AG08395 (cell line): ENCODE measurements at places on chromosomes 11 and 22.

DNA sequence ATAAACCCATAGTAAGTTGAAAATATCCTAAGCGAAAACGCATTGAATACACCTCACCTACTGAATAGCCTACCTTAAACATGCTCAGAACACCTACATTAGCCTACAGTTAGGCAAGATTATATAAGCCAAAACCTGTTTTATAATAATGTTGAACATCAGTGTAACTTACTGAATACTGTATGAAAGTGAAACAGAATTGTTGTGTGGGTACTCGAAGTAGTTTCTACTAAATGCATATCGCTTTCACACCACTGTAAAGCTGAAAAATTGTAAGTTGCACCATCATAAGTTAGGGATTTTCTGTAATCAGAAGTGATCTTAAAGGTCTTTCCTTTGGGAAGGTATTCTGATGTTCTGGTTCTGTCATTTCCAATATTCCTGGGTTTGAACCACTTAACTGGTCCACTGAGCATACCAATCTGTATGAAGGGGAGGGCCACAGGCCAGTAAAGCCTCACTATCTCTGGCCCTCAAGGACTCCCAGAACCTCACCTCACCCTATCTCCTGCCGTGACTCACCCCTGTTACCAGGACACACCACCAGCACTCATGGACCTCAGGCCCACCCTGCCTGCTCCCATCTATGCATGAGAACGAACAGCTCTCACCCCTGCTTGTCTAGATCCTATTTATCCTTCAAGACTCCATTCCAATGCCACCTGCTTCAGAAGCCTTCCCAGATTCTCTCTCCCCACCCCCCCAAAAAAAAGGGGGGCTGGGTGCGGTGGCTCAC, 70.0 kb downstream of the NAT10 start:
- DNase-seq: no peak

- DNase-seq: peak; percentile 91
Observed at GRCh38 chr11:68436985-68437926, 23.3 kb upstream of the PPP6R3 start.

- no peak for DNase-seq
Observed at GRCh38 chr11:134905517-134905916, 493.5 kb upstream of the B3GAT1 start.

DNA sequence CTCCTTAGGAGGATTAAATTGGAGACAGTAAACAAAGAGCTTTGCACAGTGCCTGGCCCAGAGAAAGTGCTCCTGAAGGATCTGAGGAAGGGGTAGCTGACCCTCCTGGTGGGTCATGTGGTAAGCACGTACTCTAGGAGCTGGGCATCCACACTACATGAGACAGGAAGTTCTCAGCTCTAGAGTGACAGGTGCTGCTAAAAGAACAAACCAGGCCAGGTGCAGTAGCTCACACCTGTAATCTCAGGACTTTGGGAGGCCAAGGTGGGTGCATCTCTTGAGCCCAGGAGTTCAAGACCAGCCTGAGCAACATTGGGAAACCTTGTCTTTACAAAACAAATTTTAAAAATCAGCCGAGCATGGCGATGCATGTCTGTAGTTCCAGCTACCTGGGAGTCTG, 13.1 kb downstream of the SLC43A1 start:
- no peak for DNase-seq

DNA sequence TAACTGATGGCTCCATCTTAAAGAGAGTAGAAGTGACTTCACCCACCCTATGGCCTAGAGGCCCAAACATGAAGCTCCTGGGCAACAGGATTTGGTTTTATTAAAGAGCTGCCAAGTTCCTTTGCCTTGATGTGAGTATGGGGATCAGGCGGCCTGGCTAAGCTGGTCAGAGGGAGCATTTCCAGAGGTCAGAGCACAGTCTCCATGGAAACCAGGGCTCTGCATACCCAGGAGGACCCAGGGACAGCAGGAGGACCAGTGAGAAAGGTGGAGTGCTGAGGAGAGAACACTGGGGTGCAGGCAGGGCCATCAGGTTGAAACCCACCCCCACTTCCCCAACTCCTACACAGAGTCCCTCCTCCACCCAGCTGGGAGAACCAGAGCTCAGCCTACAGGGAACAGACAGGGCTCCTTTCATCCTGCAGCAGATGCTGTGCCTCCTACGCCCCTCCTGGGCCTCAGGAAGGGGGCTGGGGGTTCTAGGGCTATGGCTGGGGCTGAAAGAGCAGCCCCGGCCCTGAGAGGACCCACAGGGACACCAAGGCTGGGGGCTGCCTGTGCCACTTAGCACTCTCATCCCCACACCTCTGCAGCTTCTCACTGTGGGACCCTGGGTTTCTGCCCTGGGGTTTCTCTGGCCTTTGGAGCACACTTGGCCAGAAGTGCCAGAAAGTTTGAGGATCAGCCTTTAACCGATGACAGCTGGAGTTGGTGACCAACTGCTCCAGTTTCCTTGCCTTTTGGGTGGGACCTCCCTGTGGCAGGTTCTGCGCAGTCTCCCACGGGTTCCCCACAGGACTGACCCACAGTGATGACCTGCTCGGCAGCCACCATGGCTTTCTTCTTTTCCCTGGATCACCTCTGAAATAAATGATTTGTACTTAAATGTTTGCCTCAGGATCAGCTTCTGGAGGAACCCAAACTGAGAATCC, 13.8 kb upstream of the P2RY6 start:
- no peak for DNase-seq

GRCh38 chr22:19641254-19641982, 72.9 kb upstream of the SEPTIN5 start:
- no peak for DNase-seq

DNA sequence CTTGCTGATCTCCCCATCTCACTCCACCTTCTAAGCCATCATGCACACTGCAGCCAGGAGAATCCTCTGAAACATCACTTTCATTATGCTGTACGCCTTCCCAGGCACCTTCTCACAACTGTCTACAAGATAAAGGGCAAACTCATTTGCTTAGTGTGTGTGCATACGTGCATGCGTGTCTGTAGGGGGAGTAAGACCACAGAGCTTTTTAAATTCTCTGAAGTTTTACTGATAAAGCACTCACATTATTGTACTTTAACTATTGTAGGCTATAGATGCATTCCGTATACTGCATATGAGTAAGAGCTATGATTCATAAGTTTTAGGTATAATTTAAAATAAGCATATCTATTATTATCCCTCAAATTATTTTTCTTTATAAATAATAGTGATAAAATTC, 15.3 kb upstream of the ANKK1 start:
- no peak for DNase-seq

GRCh38 chr11:106925245-106925644, 93.0 kb downstream of the GUCY1A2 start:
- DNase-seq: peak; percentile 2

DNA sequence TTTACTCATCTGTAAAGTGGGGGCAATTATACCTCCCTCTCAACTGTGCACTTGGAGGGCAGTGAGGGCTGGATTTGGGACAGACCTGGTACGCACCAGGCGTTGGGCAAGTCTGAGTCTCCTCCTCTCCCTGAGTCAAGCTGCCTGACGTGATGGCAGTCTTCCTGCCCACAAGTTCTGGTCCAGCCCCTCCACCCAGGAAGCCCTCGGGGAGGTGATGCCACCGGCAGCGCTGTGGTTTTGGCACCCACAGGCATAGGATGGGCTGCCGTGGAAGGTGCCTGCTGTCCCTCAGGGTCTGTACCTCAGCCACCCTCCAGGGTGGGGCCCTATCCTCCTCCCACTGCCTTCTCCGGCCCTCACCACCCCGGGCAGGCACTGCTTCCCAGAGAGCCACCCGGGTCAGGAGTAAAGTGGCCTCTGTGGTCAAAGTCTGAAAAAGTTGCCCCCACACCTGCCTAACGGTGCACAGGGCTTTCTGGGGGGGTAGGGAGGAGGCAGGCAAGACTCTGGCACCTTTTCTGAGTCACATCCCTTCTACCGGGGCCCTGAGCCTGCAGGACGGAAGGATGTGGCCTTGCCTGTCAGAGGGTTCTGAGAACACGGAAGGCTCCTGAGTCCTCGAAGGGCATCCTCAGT, 6.5 kb upstream of the APOBEC3H start:
- DNase-seq: no peak

GRCh38 chr11:27864611-27865010, 164.4 kb upstream of the BDNF start:
- no peak for DNase-seq

GRCh38 chr22:37661160-37661924, 2.8 kb downstream of the PDXP start:
- DNase-seq: peak; percentile 61

DNA sequence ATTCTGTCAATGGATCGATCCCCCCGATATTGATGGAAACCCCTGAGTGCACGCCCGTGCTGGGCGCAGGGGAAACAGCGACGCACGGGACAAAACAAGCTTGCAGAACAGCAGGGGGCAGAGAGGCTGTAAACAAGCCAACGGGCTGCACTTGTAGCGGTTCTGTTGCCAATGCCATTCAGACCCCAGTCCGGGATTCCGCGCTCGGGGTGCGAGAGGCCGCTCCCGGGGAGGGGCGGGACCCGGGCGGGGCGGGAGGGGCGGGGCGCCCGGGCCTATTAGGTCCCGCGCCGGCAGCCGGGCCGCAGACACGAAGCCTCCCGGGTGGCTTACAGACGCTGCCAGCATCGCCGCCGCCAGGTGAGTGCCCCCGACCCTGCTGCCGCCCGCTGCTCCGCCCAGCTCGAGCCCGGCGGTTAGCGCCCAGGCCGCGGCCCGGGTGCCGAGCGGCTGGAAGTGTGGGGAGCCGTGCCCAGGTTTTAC, at the start of gene BIK:
BIK (plus strand) TSS at position 307 of the 483 bp plus-strand sequence. CDS start 13,273 bp downstream, outside the sequence.
- DNase-seq: peak; percentile 38

GRCh38 chr11:74702383-74703007, 28.7 kb downstream of the CHRDL2 start:
- peak; percentile 84 for DNase-seq

DNA sequence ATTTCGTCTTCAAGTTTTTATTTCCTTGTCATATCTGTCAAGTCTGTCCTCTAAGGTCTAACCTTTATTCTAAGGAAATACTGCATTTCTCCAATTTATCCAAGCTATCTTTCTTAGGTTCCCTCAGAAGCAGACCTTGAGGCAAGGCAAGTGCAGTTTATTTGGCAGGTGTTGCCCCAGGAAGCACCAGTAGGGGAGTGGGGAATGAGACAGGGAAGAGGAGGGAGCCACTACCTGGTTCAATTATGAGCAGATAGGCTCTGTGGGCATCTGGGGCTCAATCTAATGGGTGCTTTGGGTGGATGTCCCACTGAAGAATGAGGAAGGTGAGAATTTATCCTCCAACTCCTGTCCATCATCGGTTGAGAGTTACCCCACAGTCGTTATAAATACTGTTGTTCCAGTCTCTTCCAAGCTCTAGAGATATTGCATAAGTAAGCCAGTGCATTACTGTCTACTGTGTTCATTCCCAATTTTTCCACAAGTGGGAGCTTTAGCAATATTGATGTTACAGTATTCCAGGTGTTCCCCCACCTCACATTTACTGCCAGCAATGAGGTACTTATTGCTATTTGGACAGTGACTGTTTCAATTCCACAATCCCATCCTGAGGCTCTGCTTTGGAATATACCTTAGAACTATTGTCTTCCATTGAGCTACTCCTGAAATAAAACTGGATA, 154.9 kb upstream of the CEP126 start:
- DNase-seq: peak; percentile 8

DNA sequence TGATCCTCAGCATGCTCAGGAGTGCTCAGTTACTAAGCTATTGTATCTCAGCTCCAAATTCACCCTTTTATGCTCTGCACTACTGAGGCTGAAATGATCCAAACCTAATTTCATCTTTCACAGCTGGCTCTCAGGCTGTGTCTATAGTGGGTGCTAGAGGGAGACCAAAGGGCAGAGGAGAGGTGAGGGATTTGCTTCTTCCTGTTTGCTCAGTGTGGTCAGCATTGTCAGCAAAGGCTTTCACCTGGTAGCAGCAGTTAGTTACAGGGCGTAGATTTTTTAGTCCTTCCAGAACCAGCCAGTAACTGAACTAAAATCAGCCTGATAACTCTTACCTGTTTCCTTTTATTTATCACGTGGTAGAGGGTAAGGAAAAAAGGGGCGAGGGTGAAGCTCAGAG, 33.2 kb downstream of the XRCC6 start:
- no peak for DNase-seq

DNA sequence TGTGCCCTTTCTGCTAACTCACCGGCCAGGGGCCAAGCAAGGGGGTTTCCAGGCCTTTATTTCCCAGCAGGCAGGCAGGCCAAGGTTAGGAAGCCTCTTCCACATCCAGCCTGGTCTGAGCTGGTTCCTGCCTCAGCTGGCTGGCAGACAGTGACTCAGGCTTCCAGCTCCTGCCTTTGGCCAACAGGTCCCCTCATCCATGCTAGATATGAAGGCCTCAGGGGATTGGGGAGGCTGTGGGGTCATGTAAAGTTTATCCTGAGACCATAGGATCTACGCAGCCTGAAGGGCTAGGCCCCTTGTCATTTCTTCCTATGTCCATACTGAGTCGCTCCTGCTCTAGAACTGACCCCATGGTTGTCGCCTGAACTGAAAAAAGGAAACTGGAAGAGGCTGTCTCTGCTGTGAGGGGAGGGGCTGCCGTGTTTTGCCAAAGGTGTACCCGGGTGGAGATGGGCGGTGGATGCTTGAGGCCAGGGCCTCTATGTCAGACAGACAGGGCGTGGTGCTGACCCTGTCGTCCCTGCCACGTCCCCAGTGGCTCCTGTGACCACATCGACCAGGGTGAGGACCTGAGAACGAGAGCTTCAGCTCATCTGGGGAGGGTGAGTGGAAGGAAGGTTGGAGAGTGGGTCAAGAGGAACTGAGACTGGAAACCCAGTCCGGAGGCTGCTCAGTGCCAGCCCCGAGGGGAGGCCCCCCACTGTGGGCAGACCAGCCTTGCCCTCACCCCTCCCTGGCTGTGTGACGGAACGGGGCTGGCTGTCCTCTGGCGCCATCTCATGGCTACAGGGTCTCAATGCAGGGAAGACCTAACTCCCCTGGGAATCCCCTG, 17.0 kb downstream of the P2RY6 start:
- peak; percentile 88 for DNase-seq

GRCh38 chr11:69566001-69566400, 75.0 kb upstream of the CCND1 start:
- DNase-seq: no peak

DNA sequence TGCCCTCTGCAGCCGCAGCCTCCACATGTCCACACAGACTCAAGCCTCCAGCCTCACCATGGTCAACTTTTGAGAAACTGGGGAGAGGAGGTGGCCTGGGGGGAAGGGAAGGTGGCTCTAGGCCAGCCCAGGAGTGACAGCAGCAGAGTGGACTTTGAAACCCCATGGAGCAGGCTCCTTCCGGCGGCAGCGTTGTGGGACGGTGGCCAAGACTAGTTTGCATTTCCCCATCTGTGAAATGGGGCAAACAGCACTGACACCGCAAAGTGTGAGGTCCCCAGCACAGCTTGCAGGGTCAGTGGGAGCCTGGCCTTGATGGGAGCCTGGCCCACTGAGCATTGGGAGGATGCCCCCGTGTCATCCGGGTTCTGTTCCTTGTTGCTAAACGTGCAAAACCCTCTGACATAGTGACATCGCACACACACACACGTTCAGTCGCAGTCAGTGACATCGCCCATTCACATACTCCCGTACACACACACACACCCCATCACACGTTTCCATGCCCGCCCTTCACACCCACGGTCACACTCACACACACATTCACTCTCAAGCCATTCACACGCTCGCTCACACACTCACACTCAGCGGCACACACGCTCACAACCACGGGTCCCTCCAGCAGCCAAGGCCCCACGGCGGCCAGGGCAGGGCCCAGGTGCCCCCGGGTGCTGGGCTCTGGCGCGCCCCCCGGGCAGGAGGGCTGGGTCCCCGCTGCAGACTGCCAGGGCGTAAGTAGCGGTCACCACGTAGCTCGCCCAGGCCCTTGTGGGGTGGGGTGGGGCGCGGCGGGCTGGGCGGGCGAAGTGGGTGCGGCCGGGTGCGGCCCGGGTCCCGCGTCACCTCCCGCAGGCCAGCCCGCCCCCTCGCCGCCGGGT, 585 bp downstream of the CYB5R3 start:
- no peak for DNase-seq
